ENCODE measurements at places on chromosomes 5 and 9.

GRCh38 chr5:156178117-156178516, 148.8 kb upstream of the SGCD start:
- DNase-seq = no peak

GRCh38 chr5:14587150-14587549, 5.6 kb downstream of the OTULINL start:
- DNase-seq = no peak

GRCh38 chr5:129569295-129569694, 109.2 kb downstream of the ADAMTS19 start:
- no peak for DNase-seq

- no peak for DNase-seq
Measured at GRCh38 chr5:150609843-150610584, 30.4 kb upstream of the SYNPO start.

DNA sequence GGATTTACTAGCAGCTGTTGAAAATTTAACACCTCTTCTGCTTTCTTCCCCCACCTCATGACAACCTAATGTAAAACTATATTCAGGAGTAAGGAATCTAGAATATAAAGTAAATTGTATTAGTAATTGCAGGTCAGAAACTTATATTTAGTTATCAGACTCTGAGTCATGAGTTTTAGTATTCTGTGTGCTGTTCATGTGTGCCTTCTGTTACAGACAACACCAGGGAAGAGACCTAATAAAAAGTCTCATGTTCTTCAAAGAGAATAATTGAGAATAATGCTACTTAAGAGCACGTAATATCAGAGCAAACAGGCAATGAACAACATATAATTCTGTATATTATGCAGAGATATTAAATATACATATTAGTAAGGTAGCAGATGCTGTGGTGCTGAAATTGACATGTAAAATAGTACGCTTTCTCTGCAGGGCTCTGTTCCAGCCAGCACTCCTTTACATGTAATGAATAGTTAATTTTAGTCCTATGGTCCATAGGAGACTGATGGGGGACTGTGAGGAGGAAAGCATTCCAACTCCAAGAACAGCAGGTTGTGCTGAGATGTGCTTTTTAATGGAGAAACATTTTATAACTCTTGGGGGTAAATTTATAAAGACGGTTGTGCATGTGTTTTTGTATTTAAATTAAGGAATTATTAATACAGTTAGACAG, 106.4 kb downstream of the ZSWIM6 start:
- no peak for DNase-seq

- no peak for DNase-seq
Measured at GRCh38 chr9:127258606-127259471, 5.7 kb upstream of the GARNL3 start.

GRCh38 chr9:89811886-89812450, 207.2 kb downstream of the GADD45G start:
- no peak for DNase-seq

DNA sequence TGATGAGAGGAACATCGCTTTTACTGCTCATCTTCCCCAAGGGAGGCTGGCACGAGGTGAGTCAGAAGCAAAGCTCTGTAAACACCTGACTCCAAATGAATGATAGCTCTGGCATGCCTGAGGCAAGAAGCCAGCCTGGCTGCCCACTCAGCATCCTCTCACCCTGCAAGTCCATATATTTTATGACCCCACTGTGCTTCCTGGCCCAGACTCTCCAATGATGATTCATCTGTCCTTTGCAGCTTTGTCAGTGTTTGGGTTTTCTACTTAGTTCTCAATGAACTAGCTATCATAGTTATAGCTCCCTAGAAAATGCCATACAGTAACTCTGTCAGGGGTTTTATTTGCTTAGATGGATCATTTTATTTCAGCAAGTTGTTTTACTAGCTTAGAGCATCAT, 52.1 kb upstream of the FSTL4 start:
- no peak for DNase-seq

- DNase-seq = no peak
Measured at GRCh38 chr9:71716138-71716909, 52.0 kb downstream of the CEMIP2 start.

- no peak for DNase-seq
Measured at GRCh38 chr9:73133921-73134407, 17.7 kb upstream of the ANXA1 start.

DNA sequence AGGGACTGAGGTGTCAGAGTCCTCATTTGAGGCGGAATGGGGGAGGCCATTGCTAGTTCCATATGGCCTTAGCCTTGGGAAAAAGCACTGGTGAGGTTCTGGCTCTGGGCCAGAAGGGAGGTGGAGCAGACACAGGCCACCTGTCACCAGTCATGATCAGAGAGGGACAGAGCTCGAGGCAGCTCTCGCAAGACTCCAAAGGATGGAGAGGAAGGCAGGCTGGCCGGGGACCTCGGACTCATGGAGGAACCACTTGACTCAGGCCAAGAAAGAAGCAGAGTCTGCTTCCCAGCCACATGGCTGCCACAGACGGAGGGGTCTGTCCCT, 29.2 kb upstream of the NSMF start:
- no peak for DNase-seq

DNA sequence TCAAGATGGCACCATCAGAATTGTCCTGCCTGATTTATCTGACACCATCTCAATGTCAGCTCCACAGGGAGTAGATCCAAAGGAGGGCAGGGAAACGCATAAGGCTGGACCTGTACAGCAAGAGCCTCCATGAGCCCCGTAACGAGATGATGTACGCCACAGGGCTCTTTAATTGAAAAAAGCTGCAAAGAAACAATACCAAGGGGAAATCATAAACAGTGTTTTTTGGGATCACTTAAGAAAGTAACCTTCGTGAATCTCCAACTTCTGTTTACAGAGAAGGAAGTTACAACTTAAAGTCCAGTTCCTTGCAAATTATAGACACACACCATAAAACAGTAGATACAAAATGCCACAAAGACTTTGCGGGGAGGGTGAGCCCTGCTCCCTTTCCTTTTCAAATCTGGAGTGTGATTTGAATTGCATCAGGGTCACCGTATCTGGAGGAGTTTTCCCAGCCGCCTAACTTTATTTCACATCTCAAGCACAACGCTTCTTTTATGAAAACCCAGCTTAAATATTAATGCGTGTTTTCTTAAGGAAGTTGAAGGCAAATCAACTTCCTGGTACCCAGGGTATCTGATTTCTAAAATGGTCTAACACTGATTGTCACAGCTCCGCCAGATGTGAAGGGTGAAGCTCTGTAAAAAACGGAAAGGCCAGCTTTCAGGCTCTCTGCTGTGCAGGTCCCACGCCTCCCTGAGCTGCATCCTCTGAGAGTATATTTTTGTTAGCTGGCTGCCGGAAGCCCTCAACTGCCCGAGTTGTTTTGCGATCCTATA, 88.9 kb downstream of the EBF1 start:
- DNase-seq = no peak

- DNase-seq = no peak
Measured at GRCh38 chr5:158626718-158627117, 473.0 kb downstream of the EBF1 start.

DNA sequence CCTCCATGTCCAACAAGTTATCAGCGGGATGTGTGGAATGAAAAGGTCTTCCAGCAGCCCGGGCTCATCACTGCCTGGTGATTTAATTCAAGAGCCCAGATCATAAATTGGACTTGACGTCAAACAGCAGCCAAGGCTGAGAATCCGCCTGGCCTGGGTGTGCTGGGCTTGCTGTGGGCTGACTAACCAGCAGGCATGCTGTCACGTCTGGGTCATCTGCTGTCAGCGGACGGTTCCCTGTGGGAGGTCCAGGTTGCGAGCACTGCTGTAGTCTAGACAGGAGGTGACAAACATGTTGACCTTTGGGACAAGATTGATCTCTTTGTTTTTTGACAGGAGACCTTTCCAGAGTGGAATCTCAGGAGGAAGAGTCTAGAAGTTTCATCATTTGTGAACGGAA, 289.7 kb downstream of the OSTF1 start:
- no peak for DNase-seq

GRCh38 chr9:134830126-134830525, 50.5 kb upstream of the FCN2 start:
- no peak for DNase-seq

GRCh38 chr5:80211327-80211726, 44.5 kb downstream of the SERINC5 start:
- DNase-seq = no peak

DNA sequence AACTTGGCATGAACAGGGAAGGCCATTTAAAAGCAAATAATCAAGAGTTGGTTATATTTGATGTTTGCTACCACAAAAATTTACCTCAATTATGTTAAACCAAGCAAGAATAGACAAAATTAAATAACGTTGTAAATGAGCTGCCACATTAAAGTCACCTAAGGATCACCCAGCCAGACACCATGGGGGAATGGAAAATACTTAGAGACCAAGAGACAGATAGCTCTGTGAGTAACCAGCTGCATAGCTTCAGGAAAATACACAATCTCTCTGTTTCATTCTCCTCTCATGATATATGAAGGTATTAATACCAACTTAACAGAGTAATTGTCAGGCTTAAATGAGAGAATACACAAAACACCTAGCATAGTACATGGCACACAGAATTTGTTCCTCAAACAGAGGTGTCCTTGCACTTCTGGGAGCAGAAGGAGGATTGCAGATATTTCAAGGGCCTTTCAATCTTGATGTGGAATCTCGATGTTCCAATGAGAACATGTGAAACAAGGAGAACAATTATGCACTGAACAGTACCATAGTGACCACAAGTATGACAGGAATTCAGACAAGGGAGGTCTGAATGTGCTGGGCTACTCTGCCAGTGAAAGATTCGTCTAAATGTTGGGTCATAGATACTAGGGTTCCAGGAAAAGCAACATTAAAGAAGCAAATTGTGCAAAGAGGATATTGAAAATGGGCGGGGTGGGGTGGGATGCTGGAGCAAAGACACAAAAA, 18.6 kb downstream of the JAKMIP2 start:
- no peak for DNase-seq

DNA sequence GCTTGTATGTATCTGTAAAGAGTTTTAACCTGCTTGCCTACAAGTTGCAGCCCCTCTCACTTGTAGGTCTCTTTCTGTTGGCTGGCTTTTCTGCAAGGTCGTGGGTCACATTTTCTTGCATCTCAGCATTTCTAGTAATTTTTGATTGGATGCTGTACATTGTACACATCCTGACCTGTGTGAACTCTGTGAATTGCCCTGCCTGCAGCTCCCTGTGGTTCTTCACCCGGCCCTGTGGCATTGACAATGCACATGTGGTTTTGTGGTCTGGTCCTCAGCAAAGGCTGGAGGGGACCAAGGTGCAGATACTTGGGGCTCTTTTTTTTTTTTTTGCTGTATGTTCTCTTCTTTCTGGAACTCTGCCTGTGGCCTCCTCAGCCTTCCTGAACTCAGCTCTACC, 53.6 kb downstream of the WNK2 start:
- DNase-seq = no peak

- DNase-seq = no peak
Measured at GRCh38 chr5:14212838-14213237, 69.7 kb downstream of the TRIO start.

DNA sequence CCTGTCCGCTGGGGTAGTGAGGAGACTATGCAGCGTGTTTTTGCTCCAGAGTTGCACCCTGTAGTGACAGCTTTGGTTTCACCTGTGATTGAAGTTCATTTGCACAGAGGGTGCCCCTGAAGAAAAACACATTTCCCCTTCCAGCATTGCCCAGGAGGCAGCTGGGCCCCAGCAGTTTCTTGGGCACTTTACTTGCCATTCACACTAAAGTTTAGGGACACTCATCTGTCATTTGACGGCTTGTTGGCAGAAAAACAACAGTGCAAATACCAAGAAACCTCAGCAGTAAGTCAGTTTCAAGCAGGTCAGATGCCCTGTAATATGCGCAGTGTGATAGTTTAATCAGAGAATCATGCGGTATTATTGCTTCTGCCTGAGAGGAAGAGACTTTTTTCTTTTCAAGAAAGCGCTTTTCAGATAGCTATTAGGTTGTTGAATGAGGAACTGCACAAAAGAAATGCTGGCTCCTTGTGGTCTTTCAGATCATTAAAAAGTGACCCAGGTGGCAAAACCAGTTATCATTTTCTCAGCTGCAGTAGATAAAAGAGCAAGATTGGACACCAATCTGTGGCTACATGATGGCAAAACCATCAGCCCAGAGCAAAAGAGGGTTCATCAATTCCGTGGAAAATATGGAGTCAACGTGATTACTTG, 136.2 kb upstream of the PUM3 start:
- no peak for DNase-seq

DNA sequence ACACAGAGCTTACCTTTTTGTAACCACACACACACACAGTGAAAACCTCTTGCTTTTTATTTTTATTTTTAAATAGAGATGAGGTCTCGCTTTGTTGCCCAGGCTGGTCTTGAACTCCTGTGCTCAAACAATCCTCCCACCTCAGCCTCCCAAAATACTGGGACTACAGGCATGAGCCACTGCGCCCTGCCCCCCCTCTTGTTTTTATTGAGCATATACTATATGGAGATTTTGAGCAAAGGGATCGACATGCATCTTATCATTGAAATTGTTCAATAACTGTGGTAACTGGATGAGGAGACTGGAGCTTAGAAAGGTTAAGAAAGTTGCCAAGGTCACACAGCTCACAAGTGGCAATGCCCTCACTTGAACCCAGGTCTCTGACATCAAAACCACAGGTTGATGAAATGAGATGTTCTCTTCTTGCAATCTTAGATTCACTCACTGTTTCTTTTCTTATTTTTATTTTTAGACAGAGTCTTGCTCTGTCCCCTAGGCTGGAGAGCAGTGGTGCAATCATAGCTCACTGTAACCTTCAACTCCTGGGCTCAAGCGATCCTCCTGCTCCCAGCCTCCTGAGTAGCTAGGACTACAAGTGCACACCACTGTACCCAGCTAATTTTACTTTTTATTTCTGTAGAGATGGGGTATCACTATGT, 26.8 kb upstream of the STXBP1 start:
- DNase-seq = no peak

DNA sequence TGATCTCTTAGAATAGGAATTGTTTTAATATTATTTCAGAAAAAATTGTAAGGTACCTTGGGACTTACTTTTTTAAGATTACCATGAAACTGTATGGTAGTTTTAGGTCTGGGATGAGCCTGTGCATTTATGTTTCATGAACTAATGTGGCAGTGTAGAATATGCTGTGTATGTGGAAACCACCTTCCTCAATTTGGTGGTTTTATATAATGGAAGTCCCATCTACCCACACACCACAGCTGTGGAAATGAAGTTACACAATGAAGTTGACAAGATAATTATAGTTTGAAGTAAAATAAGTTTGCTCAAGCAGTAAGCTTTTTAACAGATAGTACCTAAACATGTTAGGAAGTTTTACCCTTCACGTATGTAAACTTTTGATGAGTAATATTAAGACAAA, 24.4 kb downstream of the WDR36 start:
- no peak for DNase-seq

- no peak for DNase-seq
Measured at GRCh38 chr9:79969393-79970145, 397.8 kb downstream of the TLE4 start.

- DNase-seq = no peak
Measured at GRCh38 chr9:121340676-121341392, 29.2 kb downstream of the STOM start.

DNA sequence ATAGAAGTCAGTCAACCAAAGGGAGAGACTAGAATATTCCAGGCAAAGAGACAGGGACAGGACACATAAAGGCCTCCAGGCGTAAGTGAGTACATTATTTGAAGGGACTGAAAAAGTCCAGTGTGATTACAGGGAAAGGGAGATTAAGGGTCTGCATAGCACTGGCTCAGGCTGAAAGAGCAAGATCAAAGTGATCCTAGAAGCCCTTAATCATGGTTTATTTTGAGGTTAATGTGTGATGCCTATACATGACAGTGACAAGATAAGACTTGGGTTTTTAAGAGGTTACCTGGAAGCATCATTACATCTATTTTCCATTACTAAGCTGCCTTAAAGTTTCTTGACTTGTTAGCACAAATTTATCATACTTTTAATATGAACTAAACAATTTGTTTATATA, 25.8 kb downstream of the LMBRD2 start:
- DNase-seq = no peak

Measured in T-helper 9 cell (primary cell).